Naive thymus-derived CD8-positive, alpha-beta T cell (primary cell): ENCODE measurements at places on chromosomes 13 and 19. TPM values are rescaled to one million over a fixed set of nuclear protein-coding genes. Genes with fewer than 3 reads are reported as not detected.

DNA sequence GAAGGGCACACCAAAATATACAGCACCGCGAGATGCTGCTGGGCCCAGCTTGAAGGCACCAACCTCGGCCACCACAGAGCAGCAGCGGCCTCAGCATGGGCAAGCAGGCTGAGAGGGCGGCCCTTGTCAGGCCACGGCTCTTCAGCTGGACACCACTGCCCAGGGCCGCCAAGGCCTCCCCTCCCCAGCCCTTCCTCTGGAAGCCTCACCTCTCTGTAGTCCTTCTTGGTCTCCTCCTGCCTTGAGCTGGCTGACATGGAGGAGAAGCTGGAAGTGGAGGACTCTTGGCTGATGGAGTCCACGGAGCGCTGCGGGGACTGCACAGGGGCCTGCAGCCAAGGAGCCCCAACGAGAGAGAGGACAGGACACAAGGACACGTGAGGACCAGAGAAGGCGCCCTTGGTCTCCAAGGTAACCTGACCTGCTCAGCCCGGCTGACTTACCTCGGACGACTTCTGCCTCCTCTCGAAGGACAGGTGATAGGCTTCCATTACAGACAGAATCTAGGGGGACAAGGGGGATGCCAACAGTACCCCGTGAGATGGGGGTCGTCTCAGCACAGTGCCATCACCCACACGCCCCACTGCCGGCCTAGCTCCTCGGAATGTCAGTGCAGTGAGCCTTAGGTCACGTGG is 38.2 kb downstream of the PDCD5 start:
- no peaks in the 10 kb centered on the region for H3K36me3 ChIP-seq
- DNase-seq, result no peak
- no peaks in the 10 kb centered on the region for H3K27me3 ChIP-seq
- no peak overlapping the region for H3K27ac ChIP-seq

DNA sequence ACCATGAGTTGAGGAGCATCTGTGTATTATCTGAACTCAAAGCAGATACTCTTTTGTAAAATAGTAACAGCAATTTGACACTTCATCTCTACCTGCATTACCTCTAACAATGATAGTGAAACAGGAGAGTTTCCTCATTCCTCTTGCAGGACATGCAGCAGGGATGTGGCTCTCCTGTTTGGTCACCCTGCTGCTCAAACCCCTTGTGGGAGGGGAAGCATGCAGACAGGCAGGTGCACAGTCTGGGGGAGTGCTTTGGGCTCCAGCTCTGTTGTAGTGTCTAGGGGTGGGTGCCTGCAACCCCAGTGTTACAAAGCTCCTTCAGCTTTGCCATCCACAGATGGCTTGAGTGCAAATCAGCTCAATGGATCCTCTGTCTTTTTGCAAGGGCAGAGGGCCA is 827.6 kb downstream of the DACH1 start:
- H3K4me1 ChIP-seq, result no peaks in the 10 kb centered on the region
- no peak overlapping the region for H3K27ac ChIP-seq
- H3K4me3 ChIP-seq, result no peak overlapping the region
- no peaks in the 10 kb centered on the region for H3K27me3 ChIP-seq
- DNase-seq, result no peak
- H3K36me3 ChIP-seq, result no peaks in the 10 kb centered on the region

GRCh38 chr19:21569494-21569865 is 64.1 kb downstream of the ZNF429 start:
- peak overlapping the region; percentile 96 for H3K4me3 ChIP-seq
- H3K27ac ChIP-seq, result peak overlapping the region; percentile 98
- H3K36me3 ChIP-seq, result peaks cover 6% of the 10 kb centered on the region

GIPC1 gene
- 19.9 TPM for total RNA-seq

- H3K36me3 ChIP-seq, result no peaks in the 10 kb centered on the region
- no peaks in the 10 kb centered on the region for H3K27me3 ChIP-seq
- H3K4me1 ChIP-seq, result no peaks in the 10 kb centered on the region
- DNase-seq, result no peak
Observed at GRCh38 chr13:103716718-103717117, 650.5 kb upstream of the SLC10A2 start.

GRCh38 chr19:47780215-47780551 is 1.7 kb downstream of the SELENOW start:
- H3K27ac ChIP-seq, result peak overlapping the region; percentile 96
- H3K4me3 ChIP-seq, result peak overlapping the region; percentile 96
- peaks cover 34% of the 10 kb centered on the region for H3K4me1 ChIP-seq
- no peaks in the 10 kb centered on the region for H3K36me3 ChIP-seq
- no peak for DNase-seq

DNA sequence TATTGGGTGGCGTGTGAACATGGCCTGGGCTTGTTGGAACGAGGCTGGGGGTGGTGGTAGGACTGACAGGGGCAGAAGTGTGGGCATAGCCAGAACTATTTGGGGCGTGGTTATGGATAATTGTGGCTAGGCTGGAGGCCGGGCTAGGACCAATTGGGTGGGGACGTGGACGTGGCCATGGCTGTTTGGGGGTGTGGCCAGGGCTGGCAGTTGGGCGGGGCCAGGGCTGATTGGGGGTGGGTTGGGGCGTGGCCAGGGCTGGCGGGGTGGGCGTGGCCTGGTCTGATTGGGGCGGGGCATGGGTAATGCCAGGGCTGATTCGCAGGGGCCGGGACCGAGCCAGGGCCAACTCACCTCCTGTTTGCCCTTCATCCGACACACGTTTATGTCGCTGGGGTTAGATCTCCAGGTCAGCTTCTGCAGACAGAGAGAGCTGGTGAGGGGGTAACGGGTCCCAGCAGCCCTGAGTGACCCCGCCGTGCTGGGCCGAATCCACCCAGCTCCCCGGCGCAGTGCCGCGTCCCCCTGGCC is 2.8 kb downstream of the SEMA6B start:
- H3K4me3 ChIP-seq, result no peak overlapping the region
- DNase-seq, result no peak
- H3K4me1 ChIP-seq, result peaks cover 4% of the 10 kb centered on the region
- H3K36me3 ChIP-seq, result no peaks in the 10 kb centered on the region
- H3K27ac ChIP-seq, result no peak overlapping the region

STARD13 gene
- not detected for total RNA-seq

F2RL3 gene
- total RNA-seq, result not detected

DNA sequence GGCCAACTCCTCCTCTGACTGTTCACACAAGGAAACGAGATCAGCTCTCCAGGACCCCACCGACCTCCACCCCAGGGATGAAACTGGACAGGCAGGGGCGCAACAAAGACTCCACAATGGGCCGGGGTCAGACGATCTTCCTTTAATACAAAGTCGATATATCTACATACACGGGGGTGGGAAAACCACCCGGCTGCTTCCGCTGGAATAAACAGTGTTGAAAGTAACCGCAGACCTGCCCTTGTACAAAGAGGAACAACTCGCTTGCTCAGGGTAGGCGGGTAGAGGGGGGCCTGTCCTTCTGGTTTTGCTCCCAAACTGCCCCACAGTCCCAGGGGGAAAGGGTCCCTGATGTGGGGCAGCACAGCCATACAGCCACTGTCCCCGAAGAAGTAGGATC is 135.2 kb downstream of the PTPRS start:
- peak overlapping the region; percentile 75 for H3K4me3 ChIP-seq
- peak overlapping the region; percentile 81 for H3K27ac ChIP-seq
- no peaks in the 10 kb centered on the region for H3K4me1 ChIP-seq
- no peaks in the 10 kb centered on the region for H3K27me3 ChIP-seq
- peak; percentile 13 for DNase-seq

MBD3L2 gene
- total RNA-seq, result not detected

- peak; percentile 42 for DNase-seq
- no peaks in the 10 kb centered on the region for H3K27me3 ChIP-seq
- H3K27ac ChIP-seq, result peak overlapping the region; percentile 88
- peaks cover 17% of the 10 kb centered on the region for H3K36me3 ChIP-seq
- H3K4me1 ChIP-seq, result peaks cover 35% of the 10 kb centered on the region
Observed at GRCh38 chr13:98476538-98476966, 100.4 kb downstream of the STK24 start.

DNA sequence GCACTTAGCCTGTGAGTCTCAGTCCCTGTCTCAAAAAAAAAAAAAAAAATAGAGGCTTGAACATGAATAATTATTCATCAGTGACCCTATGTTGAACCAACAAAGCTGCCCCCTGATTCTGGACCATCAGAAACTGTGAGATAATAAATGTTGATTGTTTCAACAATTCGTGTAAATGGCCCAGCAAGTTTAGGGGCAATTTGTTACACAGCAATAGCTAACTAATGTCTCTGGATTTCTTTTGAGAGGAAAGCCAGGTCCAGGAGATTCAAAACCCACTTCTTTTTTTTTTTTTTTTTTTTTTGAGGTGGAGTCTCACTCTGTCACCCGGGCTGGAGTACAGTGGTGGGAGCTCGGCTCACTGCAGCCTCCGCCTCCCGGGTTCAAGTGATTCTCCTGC is 12.5 kb upstream of the TLE6 start:
- peaks cover 24% of the 10 kb centered on the region for H3K4me1 ChIP-seq
- H3K4me3 ChIP-seq, result no peak overlapping the region
- no peak overlapping the region for H3K27ac ChIP-seq
- no peaks in the 10 kb centered on the region for H3K27me3 ChIP-seq
- no peaks in the 10 kb centered on the region for H3K36me3 ChIP-seq

- H3K27ac ChIP-seq, result no peak overlapping the region
- no peak overlapping the region for H3K4me3 ChIP-seq
- DNase-seq, result no peak
- no peaks in the 10 kb centered on the region for H3K4me1 ChIP-seq
- H3K27me3 ChIP-seq, result no peaks in the 10 kb centered on the region
- H3K36me3 ChIP-seq, result no peaks in the 10 kb centered on the region
Observed at GRCh38 chr13:47598340-47598911, 402.6 kb downstream of the SUCLA2 start.
